ENCODE measurements at places on chromosomes 4 and X.

DNA sequence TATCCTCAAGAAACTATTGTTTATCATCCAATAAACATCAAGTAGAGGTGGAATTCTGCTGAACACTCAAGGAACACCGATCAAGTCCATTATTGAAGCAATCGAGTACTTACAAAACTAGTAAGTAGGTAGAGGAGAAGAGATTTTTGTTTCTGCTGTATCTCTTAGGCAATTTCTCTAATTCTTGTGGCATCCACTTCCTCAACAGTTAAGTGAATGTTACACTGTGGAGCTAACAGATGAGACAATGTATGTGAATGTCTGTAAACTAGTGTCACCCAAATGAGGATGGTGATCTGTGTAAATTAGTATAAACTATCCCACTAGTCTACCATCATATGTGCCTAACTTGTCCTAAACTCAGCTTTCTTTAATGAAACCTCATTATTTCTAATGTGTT lies 261.6 kb downstream of the ARHGAP24 start:
- no peak for DNase-seq

DNA sequence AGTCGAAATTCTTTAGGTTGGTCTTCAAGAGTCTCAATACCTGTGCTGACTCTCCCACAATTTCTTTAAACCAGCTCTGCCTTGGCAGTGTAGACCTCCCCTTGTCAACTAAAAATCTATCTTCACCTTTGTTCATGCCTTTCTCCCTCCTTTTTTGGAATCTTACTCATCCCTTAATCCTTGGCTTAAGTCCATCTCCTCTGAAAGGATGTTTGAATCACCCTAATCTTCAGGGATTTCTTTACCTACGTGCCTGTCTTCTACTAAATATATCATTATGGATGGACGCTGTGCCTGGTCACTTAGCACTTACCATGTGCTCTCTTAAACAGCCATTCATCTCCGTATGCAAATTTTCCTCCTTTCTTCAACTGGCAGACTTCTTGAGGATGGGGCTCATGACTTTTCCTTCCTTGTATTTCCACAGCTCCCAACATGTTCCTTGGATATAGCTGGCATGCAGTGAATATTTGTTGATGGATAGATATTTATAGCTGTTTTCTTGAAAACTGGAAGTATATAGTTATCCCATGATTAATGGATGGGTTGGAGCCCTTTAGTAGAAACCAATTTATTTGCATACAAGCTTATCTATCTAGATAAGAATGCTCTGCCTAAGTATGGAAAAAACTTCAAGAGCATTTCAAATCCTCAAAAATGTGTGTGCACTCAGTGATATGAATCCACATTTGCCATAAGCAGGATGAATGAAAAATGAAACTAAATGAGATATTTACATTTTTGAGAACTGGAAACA lies 166.6 kb downstream of the SPRY1 start:
- DNase-seq = no peak

GRCh38 chr4:118994030-118994429 lies 105.4 kb downstream of the SYNPO2 start:
- no peak for DNase-seq

DNA sequence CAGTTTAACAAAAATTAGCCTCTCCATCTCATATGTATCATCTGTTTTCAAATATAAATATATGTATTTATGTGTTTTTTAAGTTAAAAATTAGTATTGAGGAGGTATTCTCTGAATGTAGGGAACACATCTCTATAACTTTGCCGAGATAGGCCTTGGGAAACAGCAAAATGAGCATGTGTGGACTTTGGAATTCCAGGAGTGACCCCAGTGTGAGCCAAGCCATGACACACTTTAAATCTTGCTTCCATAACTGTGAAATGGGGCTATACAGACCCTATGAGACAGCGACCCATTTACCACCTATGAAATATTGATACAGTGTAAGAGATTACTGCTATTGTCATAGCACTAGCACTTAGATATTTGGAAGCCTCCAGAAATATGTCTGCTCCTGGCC lies 58.8 kb downstream of the FRMPD4 start:
- DNase-seq = no peak

GRCh38 chr4:107018344-107018735 lies 17.8 kb downstream of the DKK2 start:
- DNase-seq = no peak

DNA sequence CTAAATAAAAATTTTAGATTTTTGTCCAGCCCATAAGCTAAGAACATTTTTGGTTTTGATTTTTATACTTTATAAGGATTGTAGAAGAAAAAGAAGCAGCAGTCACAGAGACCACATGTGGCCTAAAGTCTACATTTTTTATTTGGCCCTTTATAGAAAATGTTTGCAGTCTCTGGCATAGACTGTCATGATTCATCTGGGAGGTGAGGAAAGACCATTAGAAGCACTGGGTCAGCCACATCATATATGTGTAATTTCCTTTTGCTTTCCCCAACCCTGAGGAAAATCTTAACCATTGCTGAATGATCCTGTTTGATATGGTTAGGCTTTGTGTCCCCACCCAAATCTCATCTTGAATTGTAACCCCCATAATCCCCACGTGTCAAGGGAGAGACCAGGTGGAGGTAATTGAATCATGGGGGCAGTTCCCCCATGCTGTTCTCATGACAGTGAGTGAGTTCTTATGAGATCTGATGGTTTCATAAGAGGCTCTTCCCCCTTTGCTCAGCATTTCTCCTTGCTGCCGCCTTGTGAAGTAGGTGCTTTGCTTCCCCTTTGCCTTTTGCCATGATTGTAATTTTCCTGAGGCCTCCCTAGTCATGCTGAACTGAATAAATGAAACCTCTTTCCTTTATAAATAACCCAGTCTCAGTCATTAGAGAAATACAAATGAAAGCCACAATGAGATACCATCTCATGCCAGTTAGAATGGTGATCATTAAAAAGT lies 12.1 kb upstream of the COPS4 start:
- no peak for DNase-seq
